ENCODE measurements at places on chromosomes 4 and X.

DNA sequence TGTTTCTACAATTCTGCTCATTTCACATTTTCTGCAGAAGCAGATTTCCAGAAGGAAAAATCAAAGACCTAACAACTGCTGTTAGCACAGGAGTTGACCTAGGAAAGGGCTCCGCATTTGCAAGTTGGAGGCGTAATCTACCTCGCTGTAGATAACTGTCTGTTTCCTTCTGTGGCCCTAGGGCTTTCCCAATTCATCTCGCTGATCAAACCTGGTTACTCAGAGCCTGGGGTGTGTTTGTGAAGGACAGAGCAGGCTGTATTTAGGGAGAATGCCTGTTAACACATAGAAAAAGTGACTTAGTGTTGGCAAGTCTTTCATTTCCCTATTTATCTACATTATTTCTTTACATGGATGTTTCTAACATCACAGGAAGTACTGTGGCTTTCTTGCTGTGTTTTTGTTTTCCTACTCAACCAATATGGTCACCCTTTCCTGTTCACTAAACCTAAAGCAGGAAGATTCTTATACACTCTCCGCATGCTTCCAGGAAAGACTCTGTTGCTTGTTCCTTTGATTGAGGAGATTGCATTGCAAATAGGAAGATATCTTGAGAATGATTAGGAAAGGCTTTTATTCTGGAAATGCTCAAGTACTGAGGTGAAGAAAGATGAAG, 40.5 kb downstream of the AGA start:
- DNase-seq: no peak

DNA sequence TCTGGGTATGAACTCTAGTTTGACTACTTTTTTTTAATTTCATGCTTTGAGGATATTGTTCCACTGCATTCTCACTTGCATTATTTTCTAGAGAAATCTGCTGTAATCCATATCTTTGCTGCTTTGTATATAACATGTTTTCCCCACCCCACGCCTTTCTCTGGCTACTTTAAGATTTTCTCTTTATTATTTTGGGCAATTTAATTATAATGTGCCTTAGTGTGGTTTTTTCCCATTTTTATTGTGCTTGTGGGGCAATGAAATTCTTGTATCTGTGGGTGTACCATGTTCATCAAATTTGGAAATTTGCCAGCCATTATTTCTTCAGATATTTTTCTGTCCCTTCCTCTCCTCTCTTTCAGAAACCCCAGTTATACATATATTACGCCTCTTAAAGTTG, 15.1 kb upstream of the PPP2R2C start:
- DNase-seq: no peak

- no peak for DNase-seq
These were observed 12.6 kb upstream of the PHKA2 start for GRCh38 chrX:18996536-18996935.

- no peak for DNase-seq
These were observed 127.4 kb downstream of the RBM47 start for GRCh38 chr4:40502220-40502619.

DNA sequence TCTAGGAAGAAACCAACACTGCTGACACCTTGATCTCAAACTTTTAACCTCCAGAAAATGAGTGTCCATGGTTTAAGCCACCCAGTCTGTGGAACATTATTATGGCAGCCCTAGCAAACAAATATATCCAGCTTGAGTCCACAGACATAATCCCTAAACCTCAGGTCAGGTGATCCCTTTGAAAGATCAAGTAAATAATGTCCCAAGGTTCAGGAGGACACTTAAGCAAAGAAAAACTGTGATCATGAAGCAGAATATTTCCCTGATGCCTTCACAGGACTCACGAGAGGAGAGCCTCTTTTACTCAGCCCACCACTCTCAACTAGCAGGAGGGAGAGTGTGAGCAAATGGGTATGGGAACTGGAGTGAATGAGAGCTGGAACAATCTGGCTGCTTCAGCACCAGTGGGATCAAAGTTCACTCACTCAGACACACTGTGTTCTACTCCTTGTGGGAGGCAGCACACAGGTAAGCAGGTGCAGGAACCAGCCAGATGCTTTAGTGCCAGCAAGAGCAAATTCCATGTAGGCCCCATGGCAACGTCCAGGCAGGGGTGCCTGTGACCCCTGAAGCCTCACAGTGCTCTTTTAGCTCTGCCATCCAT, 608.4 kb downstream of the RAB28 start:
- no peak for DNase-seq

GRCh38 chr4:11512871-11513270, 84.2 kb upstream of the HS3ST1 start:
- DNase-seq: no peak

DNA sequence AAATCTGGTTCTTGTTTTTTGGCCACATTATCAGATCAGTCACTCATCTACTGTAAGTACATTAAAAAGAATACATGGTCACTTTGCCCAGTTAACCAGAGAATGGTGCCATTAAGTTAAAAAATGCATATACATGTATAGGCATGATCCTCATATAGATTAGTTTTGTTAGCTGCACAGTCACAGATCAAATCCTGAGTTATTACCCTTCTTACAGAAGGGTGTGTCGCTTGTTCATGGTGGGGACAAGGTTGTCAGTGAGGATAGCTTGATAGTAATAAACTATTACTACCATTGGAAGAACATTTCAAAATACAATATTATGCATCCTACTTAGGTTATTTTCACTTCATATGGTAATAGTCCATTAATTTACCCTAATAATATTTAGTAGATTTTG, 48.5 kb downstream of the GALNT7 start:
- no peak for DNase-seq

DNA sequence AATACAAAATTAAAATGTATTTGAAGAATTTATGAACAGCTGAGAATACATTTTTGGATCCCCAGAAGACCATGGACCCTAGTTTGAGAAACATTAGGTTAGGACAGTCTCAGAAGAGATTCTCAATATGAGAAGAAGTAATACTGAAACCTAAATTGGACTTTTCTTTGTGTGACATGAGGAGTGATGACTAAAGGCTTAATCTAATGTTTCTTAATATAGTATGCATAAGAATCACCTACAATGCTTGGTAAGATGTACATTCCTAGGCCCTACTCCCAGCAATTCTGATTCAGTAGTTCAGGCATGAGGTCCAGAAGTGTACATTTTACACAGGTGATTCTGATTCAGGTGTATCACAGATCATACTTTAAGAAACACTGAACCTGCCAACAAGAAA, 31.6 kb upstream of the HUWE1 start:
- DNase-seq: no peak

DNA sequence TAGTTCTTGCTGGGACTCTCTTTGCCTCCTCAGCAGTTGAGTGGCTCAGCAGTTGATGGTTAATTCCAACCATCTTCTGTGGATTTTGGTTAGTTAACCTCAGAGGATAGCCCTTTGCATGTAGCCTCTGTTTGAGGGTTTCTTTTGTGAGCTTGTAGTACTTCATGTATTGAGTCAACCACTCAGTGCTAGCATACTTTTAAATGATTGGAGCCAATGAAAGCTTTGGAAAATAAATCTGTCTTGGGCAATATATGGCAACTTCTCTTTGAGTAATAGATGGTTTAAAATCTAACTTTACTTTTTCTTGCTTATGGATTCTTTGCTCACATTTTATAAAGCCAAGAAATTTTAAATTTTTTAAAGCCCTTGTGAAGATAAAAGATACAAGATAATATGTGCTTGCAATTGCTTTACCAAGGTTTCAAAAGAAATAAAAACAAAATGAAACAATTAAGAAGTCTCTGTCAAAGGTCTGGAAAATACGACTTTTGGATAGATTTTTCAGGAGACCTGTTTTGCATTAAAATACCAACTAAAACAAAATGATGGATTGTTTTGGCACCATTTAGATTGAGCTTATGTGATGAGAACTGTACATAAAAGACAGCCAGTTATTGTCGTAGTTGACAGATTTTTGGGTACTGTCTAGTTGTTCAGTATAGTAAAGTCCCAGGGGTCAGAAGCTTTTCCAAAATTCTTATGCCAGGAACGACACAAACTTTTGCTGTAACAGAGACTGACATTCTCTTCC, 181.9 kb downstream of the SPRY1 start:
- no peak for DNase-seq

DNA sequence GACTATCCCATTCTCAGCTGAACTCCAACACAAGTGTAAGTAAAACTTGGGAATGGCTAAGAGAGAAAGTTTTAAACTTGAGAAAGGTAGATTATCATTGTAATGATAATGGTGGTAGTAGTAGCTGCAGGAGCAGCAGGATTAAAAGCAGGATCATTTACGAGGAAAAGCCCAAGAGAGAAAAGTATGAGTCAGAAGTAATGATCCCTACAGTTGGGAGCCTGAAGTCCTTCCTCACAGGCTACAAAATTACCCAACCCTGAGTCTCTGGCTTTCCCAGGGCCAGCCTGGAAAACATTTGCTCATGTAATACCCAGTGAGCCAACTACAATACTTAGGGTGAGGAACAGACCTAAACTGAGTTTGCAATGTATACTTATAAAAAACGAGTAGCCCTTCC, 4.4 kb upstream of the PRDM8 start:
- no peak for DNase-seq

GRCh38 chr4:182716192-182716591, 201.0 kb downstream of the DCTD start:
- DNase-seq: no peak

- peak; percentile 29 for DNase-seq
These were observed 280.1 kb downstream of the RAPGEF2 start for GRCh38 chr4:159382856-159383561.

GRCh38 chr4:139501117-139501516, 47.2 kb downstream of the RAB33B start:
- no peak for DNase-seq

DNA sequence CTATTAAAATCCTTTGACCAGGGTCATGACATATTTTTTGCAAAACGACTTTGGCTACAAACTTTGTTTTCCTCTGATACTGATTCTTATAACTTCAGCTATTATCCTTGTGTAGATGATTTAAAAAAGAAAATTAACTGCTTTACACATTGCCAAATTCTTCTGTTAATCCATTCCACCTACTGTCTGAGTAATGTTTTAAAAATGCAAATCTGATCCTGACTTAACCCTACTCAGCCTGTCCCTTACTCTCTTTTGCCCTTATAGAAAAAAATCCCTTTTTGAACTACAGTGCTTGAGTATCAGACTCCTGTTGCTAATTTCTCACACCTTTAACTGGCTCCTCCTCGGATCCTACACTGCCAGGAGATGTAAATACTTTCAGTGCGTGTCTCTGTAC, 723.1 kb downstream of the ADGRL3 start:
- no peak for DNase-seq

GRCh38 chr4:188781655-188782054, 642.4 kb downstream of the TRIML1 start:
- DNase-seq: peak; percentile 0

DNA sequence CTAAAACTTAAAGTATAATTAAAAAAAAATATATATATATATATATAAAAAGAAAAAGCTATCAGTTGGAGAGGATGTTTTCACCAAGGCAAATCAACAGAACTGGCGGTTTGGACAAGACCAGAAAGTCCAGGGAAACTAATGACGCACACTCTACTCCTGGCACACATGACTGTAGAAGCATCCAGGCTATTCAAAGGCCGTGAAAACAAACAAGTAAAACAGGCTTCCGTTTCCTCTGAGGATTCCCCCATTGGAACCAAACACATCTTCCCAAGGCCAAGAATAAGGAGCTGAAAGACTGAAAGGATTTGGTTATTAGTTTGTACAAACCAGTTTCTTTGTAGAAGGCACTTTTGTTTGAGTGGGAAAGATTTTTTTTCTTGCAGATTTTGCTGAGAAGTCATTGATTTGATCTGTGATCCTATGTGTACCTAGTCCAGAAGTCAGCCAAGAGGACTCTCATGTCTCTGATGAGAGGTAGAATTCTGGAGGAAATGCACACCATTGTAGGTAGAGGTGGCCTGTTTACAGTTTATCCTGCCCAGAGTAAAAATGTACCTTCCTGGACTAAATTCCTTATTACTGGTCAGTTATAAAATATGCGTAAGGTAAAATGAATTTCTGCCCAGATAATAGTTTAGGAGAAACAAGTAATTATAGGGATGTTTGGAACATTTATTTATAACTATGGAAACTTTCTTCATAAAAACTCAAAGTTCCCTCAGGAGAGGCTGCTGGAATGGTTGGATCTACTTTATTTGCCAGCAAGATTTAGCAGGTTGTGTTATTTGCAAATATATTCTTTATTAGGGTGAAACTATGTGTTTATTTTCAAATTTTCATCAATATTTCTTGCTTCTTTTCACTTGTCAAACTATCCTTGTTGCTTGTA, 66.5 kb downstream of the DMP1 start:
- DNase-seq: no peak

- DNase-seq: no peak
These were observed 64.4 kb downstream of the ASMT start for GRCh38 chrX:1679238-1679637.

GRCh38 chr4:133808151-133808550, 393.4 kb downstream of the PABPC4L start:
- no peak for DNase-seq

- no peak for DNase-seq
These were observed 564.2 kb upstream of the PITX2 start for GRCh38 chr4:111187108-111187507.

GRCh38 chrX:153649178-153649914, 2.3 kb downstream of the DUSP9 start:
- DNase-seq: no peak

DNA sequence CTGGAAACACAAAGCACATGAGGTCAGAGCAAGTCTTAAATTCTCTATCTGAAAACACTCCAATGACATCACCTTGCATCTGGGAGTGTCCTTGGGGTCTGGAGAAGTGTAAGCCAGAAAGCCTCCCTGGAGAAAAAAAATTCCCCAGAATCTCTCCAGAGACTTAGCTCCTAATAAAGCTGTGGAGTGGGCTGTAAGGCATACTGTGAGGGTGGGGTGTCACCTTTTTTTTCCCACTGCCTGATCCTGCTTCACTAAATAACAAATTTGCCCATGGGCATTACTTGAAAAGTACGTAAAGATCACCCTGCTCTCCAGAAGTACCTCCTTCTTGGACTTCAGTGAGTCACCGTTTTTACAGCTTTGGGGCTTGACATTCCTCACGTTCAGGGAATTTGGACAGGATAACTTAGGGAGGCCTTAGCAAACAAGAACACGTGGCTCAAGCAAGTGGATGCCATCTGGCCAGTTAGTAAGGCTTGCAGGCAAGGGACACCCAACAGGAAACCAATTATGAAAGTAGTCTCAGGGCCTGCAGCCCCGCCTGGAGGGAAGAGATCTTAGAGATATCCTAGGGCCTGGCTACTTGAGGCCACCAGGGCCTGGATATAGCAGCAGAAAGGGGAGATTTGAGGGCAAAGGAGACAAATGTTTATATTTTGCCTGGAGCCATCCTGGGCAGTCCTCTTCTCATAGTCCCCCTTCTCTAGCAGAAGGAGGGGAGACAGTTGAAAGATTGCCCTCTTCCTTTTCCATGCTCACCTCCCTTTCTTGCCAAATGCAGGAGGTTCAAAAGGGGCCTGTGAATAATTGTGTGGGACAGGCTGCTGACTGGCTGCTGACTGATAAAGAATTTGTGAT, 60.1 kb upstream of the PLAC1 start:
- peak; percentile 41 for DNase-seq

Measured in SW 1271 (cell line).